Body of pancreas (tissue), 4 donors: ENCODE measurements at places on chromosomes 13 and 19.

- H3K27me3 ChIP-seq, result no peaks in the 10 kb centered on the region
- H3K4me1 ChIP-seq, result peaks cover 24% of the 10 kb centered on the region
- peak; percentile 60 for DNase-seq
- H3K27ac ChIP-seq, result peak overlapping the region; percentile 92
- peak overlapping the region; percentile 79 for H3K4me3 ChIP-seq
- peaks cover 7% of the 10 kb centered on the region for H3K36me3 ChIP-seq
These were observed 2.7 kb downstream of the ING1 start for GRCh38 chr13:110716247-110716515.

DNA sequence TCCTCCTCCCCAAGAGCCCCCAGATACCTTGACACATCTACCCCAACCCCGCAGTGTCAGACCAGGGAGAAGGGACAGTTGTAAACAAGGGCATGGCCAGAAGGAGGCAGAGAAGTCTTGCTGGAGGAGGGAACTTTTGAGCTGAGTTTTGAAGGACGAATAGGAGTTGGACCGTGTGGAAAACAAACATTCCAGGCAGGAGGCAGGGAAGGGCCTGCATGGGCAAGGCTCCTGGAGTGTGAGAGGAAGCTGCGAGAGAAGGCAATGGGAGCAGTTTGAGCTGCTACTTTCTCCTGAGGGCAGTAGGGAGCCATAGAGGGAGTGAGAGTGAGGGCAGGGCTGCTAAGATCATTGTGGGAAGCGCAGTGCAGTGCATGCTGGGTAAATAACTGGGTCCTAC lies 23.3 kb downstream of the IL12RB1 start:
- H3K27me3 ChIP-seq, result no peaks in the 10 kb centered on the region
- H3K27ac ChIP-seq, result no peak overlapping the region
- peaks cover 3% of the 10 kb centered on the region for H3K4me1 ChIP-seq
- no peaks in the 10 kb centered on the region for H3K36me3 ChIP-seq
- H3K4me3 ChIP-seq, result no peak overlapping the region

- no peaks in the 10 kb centered on the region for H3K36me3 ChIP-seq
- no peaks in the 10 kb centered on the region for H3K27me3 ChIP-seq
- H3K4me3 ChIP-seq, result no peak overlapping the region
- no peak overlapping the region for H3K27ac ChIP-seq
These were observed 4.9 kb upstream of the NECTIN2 start for GRCh38 chr19:44841231-44841630.

DNA sequence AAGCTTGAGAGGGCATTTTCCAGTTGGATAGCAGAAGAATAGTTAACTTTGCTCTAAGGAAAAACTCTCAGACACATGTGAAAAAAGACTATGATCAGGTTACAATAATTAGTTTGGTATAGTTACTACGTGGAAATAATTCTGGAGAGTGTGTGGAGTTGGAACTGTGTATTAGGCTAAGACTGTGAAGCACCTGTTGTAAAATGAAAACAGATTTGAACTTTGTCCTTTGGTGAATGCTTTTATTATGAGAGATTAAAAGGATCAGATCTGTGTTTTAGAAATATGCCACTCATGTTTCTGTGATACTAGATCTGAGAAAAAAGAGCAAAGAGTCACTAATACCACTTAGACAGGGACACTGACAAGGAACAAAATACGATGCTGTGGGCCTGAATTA lies 807.5 kb upstream of the ATXN8OS start:
- H3K27me3 ChIP-seq, result no peaks in the 10 kb centered on the region
- H3K27ac ChIP-seq, result no peak overlapping the region
- no peaks in the 10 kb centered on the region for H3K4me1 ChIP-seq
- no peak overlapping the region for H3K4me3 ChIP-seq
- no peaks in the 10 kb centered on the region for H3K36me3 ChIP-seq
- DNase-seq, result no peak

DNA sequence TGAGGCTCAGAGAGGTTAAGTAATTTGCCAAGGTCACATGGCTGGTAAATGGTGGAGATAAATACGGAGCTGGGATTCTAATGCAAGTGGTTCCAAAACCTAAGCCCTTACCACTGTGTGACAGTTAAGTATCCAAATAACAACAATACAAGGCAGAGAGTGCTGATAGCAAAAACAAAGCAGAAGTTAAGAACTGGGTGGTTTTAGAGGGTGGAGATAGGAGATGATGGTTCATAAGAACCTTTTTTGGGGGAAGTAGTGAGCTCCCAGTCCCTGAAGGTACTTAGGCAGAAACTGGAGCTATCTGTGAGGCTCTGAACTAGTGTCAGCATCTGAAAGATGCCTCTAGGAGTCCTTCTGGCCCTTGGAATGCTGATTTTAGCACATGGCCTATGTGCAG lies 56.2 kb upstream of the UBE2L5 start:
- no peak for DNase-seq
- H3K4me3 ChIP-seq, result no peak overlapping the region
- no peaks in the 10 kb centered on the region for H3K36me3 ChIP-seq
- peaks cover under 1% of the 10 kb centered on the region for H3K4me1 ChIP-seq
- H3K27ac ChIP-seq, result no peak overlapping the region

- H3K27me3 ChIP-seq, result no peaks in the 10 kb centered on the region
- H3K4me3 ChIP-seq, result no peak overlapping the region
- no peaks in the 10 kb centered on the region for H3K36me3 ChIP-seq
- no peak for DNase-seq
These were observed 13.9 kb upstream of the FBXL3 start for GRCh38 chr13:77040835-77041234.

- H3K27ac ChIP-seq, result peak overlapping the region; percentile 97
- H3K27me3 ChIP-seq, result no peaks in the 10 kb centered on the region
- H3K4me1 ChIP-seq, result peaks cover 35% of the 10 kb centered on the region
- DNase-seq, result no peak
- no peaks in the 10 kb centered on the region for H3K36me3 ChIP-seq
- peak overlapping the region; percentile 82 for H3K4me3 ChIP-seq
These were observed 1.4 kb downstream of the SPRY2 start for GRCh38 chr13:80339563-80339911.

DNA sequence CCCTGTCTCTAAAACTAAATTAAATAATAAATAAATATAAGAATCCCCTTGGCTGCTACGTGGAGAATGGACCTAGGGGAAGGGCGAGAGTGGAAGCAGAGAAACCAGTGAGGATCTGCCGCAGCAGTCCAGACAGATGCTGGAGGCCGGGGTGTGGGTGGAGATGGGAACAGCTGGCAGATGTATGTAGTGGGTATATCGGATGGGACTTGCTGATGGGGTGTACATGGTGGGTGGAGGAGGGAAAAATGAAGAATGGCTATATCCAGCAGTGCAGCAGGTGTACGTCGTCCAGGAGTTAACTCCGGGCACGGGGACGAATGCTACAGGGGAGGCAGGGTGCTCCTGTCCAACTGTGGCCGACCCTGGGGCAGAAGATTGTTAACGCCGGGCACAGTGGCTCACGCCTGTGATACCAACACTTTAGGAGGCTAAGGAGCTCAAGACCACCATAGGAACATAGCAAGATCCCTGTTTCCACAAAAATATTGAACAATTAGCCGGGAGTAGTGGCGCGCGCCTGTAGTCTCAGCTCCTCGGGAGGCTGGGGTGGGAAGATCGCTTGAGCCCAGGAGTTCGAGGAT lies 654 bp downstream of the CEP89 start:
- no peak for DNase-seq
- no peaks in the 10 kb centered on the region for H3K27me3 ChIP-seq
- no peaks in the 10 kb centered on the region for H3K36me3 ChIP-seq
- H3K27ac ChIP-seq, result no peak overlapping the region

DNA sequence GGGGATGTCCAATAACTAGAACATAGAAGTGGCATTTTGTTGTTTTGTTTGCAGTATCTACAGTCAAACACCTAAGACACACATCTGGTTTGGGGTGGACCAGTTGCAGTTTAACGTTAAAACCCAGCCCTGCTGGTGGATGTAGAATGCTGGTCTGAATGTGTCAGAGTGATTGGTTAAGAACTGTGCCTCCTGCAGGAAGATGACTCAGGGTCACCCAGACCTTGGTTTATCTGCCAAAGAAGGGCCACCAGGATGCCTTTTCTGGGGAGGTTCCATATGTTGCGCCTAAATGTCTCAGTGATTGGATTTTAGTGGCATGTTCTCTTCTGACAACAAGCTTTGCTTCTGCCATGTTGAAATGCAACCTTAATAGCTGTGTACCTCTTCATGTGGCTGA lies 23.1 kb downstream of the ZNF536 start:
- no peak for DNase-seq
- no peak overlapping the region for H3K27ac ChIP-seq
- H3K4me1 ChIP-seq, result no peaks in the 10 kb centered on the region
- no peak overlapping the region for H3K4me3 ChIP-seq
- no peaks in the 10 kb centered on the region for H3K36me3 ChIP-seq

- H3K4me3 ChIP-seq, result peak within 1 kb of the TSS; percentile 97
- H3K4me1 ChIP-seq, result peaks cover 42% of the 10 kb centered on the region
- H3K36me3 ChIP-seq, result no peaks in the 10 kb centered on the region
- peak within 1 kb of the TSS; percentile 99 for H3K27ac ChIP-seq
- H3K27me3 ChIP-seq, result no peaks in the 10 kb centered on the region
- peak; percentile 87 for DNase-seq
These were observed at the start of gene GARRE1 for GRCh38 chr19:34254046-34254697. GARRE1 (plus strand) TSS chr19:34254554; CDS start chr19:34300474, 45,920 bp downstream.

GRCh38 chr13:33134213-33134612 lies 118.0 kb downstream of the KL start:
- no peaks in the 10 kb centered on the region for H3K27me3 ChIP-seq
- DNase-seq, result no peak
- no peaks in the 10 kb centered on the region for H3K4me1 ChIP-seq
- H3K36me3 ChIP-seq, result peaks cover under 1% of the 10 kb centered on the region
- H3K27ac ChIP-seq, result no peak overlapping the region
- no peak overlapping the region for H3K4me3 ChIP-seq

- peak overlapping the region; percentile 60 for H3K4me3 ChIP-seq
- peak overlapping the region; percentile 85 for H3K27ac ChIP-seq
- no peaks in the 10 kb centered on the region for H3K27me3 ChIP-seq
- no peaks in the 10 kb centered on the region for H3K36me3 ChIP-seq
These were observed 564 bp downstream of the SPART start for GRCh38 chr13:36345438-36346221.

DNA sequence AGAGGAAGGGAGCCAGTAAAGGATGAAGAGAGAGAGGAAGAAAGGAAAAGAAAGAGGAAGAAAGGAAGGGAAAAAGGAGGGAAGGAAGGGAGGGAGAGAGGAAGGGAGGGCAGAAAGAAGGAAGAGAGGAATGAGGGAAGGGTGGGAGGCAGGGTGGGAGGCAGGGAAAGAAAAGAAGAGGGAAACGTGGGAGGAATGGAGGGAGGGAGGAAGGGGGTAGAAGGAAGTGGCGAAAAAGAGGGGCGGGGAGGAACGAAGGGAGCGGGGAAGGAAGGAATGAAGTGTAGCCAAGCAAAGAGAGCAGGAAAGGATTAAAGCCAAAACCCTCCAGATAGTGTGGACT lies 53.1 kb downstream of the SOX1 start:
- no peaks in the 10 kb centered on the region for H3K27me3 ChIP-seq
- no peaks in the 10 kb centered on the region for H3K36me3 ChIP-seq
- no peak overlapping the region for H3K4me3 ChIP-seq
- H3K27ac ChIP-seq, result no peak overlapping the region
- no peaks in the 10 kb centered on the region for H3K4me1 ChIP-seq

DNA sequence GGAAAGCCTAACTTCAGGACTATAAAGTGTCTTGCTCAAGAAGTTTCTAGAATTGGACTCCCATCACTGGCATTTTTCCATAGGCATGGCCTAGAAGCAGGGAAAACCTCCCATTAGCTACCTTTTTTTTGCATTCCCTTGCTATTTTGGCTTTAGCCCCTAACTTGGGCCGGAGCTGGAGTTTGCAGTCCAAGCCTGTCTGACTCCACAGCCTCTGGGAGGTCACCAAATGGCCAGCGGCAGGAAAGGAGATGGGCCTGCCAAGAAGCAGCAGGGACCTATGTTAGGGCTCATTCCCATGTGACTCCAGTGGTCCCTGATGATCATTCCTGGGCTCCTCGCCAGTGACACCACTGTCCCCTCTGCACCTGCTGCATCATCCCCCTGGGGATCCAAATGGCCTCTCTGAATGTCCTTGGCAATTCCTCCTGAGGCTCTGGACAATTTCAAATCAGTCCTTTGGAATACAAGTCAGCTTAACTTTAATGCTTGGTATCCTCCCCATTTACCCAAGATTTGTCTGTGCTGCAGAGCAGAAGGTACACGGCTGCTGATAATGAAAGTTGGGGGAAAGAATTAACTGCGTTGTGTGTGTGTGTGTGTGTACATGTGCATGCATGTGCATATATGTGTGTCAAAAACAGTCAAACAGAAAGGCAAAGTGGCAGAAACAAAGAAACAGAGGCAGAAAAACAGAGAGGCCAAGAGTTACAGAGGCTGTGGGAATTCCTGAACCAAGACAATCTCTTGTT lies 69.8 kb upstream of the SERP2 start:
- no peaks in the 10 kb centered on the region for H3K36me3 ChIP-seq
- no peak overlapping the region for H3K4me3 ChIP-seq
- H3K27me3 ChIP-seq, result no peaks in the 10 kb centered on the region
- H3K27ac ChIP-seq, result no peak overlapping the region
- peak; percentile 40 for DNase-seq

GRCh38 chr19:45391346-45391745 lies 13.5 kb downstream of the PPP1R13L start:
- no peak for DNase-seq
- H3K27ac ChIP-seq, result no peak overlapping the region
- no peaks in the 10 kb centered on the region for H3K27me3 ChIP-seq
- no peak overlapping the region for H3K4me3 ChIP-seq

- no peak overlapping the region for H3K4me3 ChIP-seq
- H3K27me3 ChIP-seq, result no peaks in the 10 kb centered on the region
- peak overlapping the region; percentile 45 for H3K27ac ChIP-seq
- peaks cover 26% of the 10 kb centered on the region for H3K4me1 ChIP-seq
- no peaks in the 10 kb centered on the region for H3K36me3 ChIP-seq
- peak; percentile 79 for DNase-seq
These were observed 30.3 kb upstream of the FRY start for GRCh38 chr13:32001154-32001768.

GRCh38 chr19:13554506-13555240 lies 48.4 kb upstream of the CACNA1A start:
- H3K36me3 ChIP-seq, result no peaks in the 10 kb centered on the region
- H3K4me1 ChIP-seq, result no peaks in the 10 kb centered on the region
- no peak overlapping the region for H3K27ac ChIP-seq
- H3K4me3 ChIP-seq, result no peak overlapping the region
- no peak for DNase-seq

- DNase-seq, result no peak
- H3K27me3 ChIP-seq, result no peaks in the 10 kb centered on the region
- no peaks in the 10 kb centered on the region for H3K4me1 ChIP-seq
- H3K27ac ChIP-seq, result no peak overlapping the region
- H3K36me3 ChIP-seq, result no peaks in the 10 kb centered on the region
- no peak overlapping the region for H3K4me3 ChIP-seq
These were observed 659.3 kb downstream of the DIAPH3 start for GRCh38 chr13:59504407-59504806.

DNA sequence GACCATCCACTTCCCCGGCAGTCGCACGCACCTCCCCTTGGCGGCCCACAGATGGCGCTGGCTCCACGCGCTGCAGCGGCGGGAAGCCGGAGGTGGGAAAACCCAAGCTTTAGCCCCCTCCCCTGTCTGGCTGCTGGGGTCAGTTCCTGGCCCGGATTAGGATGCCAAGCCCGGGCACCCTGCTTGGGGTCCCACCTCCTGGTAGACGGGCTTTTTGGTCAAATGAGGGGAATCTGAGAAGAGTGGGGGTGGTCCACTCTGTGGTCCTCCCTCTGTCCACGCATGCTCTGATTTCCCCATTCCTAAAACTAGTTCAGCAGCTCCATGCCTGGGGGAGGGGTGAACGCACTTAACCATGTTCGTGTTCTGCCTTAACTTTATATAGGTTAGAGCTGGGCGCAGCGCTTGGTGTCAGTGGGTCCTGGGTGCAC lies 8.1 kb upstream of the ADGRE2 start:
- H3K27ac ChIP-seq, result no peak overlapping the region
- H3K36me3 ChIP-seq, result no peaks in the 10 kb centered on the region
- no peak for DNase-seq
- no peaks in the 10 kb centered on the region for H3K4me1 ChIP-seq
- no peaks in the 10 kb centered on the region for H3K27me3 ChIP-seq
- H3K4me3 ChIP-seq, result no peak overlapping the region
